ENCODE measurements at places on chromosomes 2 and 18. TPM values are rescaled to one million over a fixed set of nuclear protein-coding genes. Genes with fewer than 3 reads are reported as not detected.

Gene GTF2A1L
- total RNA-seq = not detected

Gene C2orf80
- total RNA-seq = not detected

Gene CFAP221
- total RNA-seq = not detected

Gene GREB1
- total RNA-seq = 0.10 TPM

Gene HNRNPA3
- 318 TPM for total RNA-seq

Gene ALPI
- not detected for total RNA-seq

Gene ZNF804A
- total RNA-seq = not detected

DNA sequence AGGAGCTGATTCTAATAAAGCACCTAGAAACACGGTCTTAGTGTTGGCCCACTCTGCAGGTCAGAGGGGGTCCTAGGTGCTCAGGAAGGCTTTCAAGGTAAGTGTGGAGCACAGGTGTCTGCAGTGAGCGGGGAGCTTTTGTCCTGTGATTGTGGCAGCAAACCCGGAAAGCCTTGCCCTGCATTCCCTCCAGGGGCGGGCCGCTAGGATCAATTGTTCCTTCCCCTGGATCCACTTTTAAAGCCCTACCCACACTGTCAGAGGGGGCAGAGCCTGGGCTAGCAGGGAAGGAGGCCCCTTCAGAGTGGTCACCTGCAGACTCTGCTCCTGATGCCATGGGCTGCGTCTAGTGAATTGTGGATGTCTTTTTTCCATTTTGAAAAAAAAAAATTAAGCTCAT is 176.0 kb downstream of the CTIF start:
- no peak for DNase-seq

DNA sequence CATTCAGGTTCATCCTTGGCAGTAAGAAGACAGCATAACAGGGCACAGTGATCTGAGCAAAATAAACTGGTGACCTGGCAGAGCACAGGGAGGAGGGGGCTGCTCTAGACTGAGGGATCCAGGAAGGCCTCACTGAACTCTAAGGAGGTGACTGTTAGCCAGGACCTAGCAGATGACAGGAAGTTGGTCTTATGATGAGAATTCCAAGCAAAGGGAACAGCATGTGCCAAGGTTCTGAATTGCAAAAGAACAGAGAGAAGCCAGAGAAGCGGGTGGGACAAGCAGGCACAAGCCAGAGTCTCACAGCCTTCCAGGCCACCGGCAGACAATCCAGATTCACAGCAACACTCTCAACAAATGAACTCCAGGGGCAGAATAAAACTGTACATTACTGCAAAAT is 152.7 kb upstream of the PTPRM start:
- DNase-seq = no peak

GRCh38 chr2:166494140-166494624 is at the start of gene SCN7A:
TSS of gene SCN7A (minus strand) at chr2:166494249. CDS start at chr2:166477696, 16,553 bp downstream.
- no peak for DNase-seq

- no peak for DNase-seq
Measured at GRCh38 chr18:7618891-7619442, 51.9 kb downstream of the PTPRM start.

GRCh38 chr18:52682260-52682659 is 342.3 kb downstream of the DCC start:
- DNase-seq = no peak

GRCh38 chr2:166572937-166573336 is 78.9 kb upstream of the SCN7A start:
- DNase-seq = no peak

- no peak for DNase-seq
Measured at GRCh38 chr2:231332388-231332787, 63.1 kb upstream of the B3GNT7 start.

- no peak for DNase-seq
Measured at GRCh38 chr2:25229279-25230197, 61.2 kb upstream of the POMC start.

- peak; percentile 29 for DNase-seq
Measured at GRCh38 chr2:191114403-191114886, 36.3 kb downstream of the STAT4 start.

DNA sequence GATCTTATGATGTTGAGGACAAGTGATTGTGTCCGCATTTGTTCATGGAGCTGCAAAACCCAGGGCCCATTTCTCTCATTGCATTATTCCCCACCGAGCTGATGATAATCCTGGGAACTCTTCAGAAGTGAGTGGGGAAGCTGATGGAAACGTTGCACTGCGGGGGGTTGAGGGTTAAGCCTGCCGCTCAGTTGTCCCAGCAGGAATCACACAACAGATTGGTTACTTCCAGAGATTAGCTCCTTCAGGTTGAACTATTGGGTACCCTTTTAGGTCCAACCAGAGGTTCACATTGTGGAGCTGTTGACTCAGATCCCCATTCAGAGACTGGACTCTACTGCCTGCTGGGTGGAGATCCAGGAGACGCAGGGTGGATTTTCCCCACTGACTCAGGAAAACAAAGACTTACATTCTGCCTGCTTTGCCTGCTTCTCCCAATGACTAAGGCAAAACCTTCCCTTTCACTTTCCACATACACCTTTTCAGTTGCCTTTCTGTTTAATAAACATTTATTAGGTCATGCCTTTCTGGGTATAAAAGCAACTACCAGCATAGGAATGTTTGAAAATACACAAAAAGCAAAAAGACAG is 286.4 kb downstream of the TXNL1 start:
- DNase-seq = no peak

- DNase-seq = no peak
Measured at GRCh38 chr2:37797081-37797480, 125.6 kb upstream of the CDC42EP3 start.

DNA sequence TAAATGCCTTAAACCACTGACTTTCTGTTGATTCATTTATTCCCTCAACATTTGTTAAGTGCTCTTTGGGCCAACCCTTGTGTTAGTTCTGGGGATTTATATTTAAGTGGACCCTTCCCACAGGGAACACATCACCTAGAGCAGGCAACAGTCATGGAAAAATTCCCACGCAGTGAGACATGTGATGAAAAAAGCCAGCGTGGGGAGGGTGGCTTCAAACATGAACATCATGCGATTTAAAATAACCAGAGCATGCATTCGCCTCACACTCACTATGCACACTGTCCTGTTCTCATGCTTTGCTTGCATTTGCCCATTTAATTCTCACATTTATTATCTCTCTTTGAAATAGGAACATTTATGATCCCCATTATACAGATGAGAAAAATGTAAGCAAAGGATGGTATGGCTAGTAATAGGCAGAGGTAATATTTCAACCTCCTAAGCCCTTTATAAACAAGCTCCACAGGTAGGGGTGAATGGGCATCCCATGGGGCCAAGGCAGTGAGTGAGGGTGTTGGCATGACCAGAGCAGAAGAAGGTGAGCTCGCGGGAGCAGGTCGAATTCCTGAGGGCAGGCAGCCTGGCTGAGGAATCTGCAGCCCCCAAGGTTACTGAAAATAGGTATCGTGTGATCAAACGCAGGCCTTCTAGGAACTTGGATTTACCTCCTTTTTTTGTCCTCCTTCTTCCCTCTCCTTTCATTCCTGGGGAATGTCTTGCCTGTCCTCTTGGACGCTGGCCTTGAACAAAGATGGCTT is 297.8 kb downstream of the MYCN start:
- no peak for DNase-seq

DNA sequence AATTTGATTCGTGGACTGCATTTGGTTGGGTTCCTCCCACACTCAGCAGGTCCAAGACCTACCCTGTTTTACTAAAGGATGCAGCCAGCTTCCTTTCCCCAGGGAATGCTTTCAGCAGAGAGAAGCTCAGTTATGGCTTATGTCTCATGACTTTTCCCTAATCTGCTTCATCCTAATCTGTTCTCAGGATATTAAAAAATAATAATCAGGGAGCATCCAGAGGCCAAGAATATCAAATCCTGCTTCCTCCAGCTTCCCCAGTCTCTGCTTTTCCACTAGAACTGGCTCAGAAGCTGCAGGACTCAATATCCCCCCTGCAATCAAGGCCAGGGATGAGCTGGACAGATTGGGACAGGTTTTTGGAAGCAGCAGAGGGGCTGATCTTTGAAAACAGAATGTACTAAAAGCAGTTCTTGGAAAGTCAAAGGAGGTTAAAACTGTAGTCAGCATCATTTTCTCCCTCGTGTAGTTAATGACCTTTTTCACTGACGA is 326.9 kb upstream of the TNP1 start:
- DNase-seq = no peak

DNA sequence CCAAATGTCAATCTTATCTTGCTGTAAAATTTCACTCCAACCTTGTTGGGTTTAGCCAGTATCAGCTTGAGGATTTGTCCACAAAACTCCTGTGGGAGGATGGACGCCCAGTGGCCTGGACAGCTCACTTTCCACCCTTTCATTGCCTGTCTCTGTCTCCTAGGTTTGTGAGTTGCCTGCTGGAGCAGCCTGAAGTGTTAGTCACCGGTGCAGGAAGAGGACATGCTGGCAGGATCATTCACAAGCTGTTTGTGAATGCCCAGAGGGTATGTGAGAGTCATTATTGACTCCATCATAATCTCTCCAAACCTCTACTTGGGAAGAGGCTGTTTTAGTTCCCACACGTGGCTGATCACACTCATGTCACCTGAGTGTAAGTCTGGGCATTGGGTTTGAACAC is 112.3 kb downstream of the RAB3GAP1 start:
- DNase-seq = no peak

- no peak for DNase-seq
Measured at GRCh38 chr2:204625135-204625534, 79.9 kb downstream of the PARD3B start.

GRCh38 chr18:44788334-44788733 is 107.6 kb downstream of the SETBP1 start:
- DNase-seq = no peak

DNA sequence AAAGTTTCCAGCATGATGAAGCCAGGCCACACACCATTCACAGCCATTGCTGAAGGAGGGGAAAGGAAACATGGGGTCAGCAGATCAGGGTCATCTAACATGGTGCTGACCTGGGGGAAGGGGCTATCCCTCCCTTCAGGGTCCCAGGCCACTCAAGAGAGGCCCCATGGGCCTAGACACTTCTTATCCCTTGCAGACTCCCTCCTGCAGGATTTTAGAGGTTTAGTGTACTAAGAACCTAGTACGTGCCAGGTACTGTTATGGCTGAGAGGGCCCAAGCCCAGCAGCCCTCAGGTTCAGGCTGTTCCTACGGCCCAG is 8.8 kb downstream of the KHK start:
- DNase-seq = no peak

DNA sequence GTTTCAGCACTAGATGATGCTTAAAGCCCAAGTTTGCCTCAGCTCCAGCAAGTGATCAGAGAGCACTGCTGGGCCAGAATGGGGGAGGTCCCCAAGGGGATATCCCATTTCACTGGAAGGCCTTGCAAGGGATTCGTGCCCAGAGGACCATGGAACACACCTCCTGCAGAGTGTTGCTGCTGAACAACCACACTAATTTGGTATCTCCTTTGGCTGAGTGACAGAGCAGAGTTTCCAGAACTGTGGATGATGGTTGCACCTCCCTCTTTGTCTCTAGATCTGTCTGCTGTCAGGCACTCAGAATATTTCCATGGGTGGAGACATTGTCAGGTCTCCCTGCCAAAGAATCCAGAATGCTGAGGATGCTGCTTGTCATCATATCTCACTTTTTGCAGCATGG is 484.8 kb upstream of the NETO1 start:
- DNase-seq = no peak

DNA sequence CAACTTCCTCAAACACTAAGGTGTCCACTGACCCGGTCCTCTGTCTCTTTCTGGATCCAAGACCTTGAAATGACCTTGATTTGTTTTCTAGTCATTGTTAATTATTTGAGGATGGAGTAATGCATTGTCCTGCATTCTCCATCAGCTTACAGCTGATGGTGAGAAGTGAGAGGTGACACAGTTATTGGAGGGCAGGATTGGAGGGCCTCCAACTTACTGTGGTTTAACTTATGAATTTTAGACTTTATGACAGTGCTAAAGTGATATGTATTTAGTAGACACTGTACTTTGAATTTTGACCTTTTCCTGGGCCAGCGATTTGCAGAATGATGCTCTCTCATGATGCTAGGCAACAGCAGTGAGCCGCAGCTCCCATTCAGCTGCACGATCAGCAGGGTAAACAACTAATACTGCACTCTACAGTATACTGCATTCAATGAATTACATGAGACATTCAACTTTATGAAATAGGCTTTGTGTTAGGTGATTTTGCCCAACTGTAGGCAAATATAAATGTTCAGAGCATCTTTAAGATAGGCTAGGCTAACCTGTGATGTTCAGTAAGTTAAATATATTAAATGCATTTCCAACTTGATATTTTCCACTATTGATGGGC is 200.0 kb upstream of the MEX3C start:
- no peak for DNase-seq

DNA sequence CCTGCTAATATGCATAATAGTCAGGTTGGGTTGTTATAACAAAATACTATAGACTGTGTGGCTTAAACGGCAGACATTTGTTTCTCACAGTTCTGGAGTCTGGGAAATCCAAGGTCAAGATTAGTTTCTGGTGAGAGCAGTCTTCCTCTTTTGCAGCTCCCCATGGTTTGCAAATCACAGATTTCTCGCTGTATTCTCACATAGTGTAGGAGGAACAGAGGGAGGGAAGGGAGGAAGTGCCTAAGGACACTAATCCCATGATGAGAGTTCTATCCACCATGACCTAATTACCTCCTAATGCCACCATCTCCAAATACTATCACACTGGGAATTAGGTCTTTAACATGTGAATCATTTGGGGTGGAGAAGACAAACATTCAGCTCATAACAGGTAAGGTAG is 20.1 kb upstream of the PTH2R start:
- no peak for DNase-seq

DNA sequence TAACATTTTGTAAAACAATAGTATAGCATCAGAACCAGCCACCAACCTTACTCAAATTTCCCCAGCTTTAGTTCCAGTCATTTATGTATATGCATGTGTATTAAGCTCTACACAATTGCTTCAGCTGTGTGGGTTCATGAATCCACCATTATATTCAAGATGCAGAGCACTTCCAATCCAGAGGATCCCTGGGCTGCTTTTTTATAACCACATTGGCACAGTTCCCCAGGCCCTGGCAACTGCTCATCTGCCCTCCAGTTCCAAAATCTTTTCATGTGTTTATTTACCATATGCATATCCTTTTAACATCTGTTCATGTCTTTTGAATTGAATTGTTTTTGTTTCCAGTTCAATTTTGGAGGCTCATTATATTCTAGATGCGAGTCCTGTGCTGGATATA is 482.9 kb upstream of the HS6ST1 start:
- DNase-seq = no peak

DNA sequence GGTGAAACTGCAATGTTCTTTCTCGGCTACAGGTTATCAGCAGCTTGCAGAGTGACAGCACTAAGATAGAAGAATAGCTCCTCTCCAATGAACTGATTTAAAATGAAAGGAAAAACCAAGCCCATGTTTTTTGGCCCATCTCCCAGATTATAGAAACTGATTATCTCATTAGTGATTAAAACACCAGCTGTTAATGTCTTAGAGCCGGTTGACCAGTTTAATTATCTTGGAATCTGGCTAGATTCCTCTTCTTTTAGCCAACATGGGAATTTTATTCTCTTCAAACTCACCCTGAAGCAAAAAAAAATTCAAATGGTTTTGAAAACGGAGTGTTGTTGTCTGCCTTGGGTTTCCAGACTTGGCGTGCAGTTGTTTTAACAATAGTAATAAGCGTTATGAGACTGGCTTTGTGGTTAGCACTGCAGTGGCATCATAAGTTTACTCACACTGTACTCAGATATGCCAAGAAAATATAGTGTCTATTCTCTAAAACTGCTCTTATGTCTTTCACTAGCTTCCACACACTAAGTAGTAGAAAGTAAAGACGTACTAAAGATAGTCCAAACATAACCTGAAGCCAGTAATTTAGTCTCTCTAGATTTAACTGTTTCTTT is 665.3 kb downstream of the STK39 start:
- no peak for DNase-seq
